ENCODE measurements at places on chromosomes 5 and 9.
A peak's percentile ranks its signal among the peaks of the same experiment; 100 is the strongest.

DNA sequence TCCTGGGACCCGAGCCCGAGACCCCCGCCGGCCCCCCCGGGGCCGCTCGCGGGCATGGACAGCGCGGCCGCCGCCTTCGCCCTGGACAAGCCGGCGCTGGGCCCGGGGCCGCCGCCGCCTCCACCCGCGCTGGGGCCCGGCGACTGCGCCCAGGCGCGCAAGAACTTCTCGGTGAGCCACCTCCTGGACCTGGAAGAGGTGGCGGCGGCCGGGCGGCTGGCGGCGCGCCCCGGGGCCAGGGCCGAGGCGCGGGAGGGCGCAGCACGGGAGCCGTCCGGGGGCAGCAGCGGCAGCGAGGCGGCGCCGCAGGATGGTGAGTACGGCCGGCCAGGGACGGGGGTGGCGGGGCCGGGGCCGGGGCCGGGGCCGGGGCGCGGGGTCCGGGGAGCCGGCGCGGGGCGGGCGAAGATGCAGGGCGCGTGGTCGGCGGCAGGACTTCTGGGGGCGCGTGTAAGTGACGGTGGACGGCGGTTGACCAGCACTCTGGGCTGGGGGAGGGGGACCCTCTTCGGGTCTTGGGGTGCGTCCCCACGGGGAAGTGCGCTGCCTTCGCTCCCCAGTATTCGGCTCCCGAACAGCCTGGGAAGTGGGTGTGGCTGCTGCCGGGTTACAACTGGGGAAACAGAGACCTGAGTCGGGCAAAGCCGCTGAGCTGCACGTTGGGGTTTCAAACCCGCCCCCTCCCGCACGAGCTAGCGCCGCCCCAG is 520 bp downstream of the PRRX2 start:
- DNase-seq: no peak

DNA sequence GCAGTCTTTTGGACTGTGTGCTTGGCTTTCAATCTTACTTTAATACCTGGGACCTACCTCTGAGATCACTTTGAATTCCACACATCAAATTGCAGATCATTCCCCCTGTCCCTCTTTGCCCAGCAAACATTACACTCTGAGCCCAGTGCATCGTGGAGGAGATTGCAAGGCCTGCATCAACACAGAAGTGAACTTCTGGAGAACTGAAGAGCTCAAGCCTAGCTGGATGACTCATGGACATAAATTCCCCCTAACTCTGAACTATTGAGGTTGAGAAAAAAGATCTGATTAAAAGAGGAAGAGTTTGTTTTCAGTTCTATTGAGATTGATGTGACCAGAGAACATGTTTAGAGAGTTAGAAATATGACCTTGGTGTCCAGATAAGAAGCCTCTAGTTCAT is 316.0 kb upstream of the DMAC1 start:
- DNase-seq: no peak

DNA sequence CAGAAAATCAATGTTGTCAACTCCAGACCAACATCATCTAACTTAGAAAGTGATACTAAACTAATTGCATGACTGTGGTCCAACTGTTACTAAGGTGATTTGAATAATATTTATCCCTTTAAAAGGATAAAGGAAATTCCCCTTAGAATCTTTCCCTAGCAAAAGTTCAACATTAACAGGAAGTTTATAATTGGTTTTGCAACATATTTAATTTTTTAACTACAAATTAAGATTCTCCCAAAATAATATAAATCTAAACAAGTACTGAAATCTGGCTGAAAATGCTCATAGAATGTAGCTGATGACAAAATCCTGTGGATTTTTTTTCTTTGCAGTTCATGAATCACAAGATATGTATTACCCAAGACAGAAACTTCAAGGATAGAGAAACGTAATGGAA is 151.4 kb downstream of the LPAR1 start:
- peak; percentile 29 for DNase-seq

DNA sequence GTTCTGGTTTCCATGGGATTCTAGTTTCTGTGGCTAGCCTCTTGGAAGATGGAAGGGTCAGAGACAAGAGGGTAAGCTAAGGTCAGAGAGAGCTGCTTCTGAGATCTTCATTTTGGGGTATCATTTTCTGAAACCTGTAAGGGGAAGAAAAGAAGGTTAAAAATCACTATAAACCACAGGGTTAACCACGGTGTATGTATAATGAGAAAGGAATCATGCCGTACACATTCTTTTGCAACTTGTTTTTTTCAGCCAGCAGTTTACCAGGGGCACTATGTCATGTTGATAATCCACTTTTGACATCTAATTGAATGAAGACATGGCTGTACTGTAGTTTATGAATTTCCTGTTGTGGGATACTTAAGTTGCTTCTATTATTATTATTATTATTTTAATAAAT is 164.4 kb downstream of the FOCAD start:
- no peak for DNase-seq

DNA sequence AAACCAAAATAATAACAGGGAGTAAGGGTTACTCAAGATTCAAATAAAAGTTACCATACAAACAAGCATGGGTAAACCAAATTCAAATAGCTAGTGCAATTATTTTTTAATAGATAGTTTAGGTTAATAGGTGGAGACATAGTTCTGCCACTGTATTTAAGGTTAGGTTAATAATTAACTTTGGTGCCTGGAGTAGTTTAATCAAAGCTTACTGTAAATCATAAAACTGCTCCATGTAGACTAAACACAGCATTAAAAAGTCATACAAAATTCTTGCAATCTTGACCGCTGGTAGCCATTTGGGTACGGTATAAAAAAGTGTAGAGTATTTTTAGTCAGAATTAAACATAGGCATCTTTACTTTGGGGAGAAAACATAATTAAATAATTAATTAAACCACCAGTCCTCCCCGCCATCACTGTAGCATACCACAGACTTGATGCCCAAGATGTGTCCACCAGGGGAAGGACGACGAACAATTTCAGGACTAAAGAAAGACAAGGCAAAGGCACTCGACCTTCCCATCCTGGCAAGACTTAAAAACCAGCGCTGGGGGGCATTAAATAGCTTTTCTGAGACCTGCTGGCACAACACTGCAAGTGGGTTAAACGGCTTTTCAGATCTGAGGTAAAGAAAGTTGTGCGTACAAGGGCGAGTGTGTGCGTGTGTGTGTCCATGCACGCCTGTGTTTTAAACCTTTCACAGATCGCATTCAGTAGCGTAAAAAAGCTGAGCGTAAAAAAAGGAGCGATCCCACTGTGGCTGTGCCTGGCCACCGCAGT is 2.9 kb downstream of the SEMA6A start:
- no peak for DNase-seq

DNA sequence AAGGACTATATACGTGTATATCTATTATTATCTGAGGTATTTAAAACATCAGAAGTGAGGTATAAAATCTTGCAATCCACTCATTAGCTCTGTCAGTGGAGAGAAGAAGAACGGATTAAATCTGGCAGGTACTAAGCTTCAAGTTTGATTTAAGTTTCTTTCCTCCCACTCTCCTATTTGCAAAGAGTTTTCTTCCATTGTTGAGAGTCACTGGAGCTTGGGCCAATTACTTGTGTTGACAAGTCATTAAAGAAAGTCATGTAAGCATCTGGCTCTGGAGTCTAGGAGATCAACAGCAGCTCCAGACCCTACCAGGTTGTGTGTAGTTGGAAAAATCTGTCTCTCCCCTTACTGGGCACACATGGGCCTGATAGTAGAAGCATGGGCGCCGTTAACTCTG is 476.8 kb upstream of the SMARCA2 start:
- DNase-seq: no peak

- DNase-seq: no peak
Observed at GRCh38 chr9:123377211-123377971, 21.4 kb downstream of the CRB2 start.

GRCh38 chr9:37034305-37034937 is 353 bp upstream of the PAX5 start:
- no peak for DNase-seq

GRCh38 chr5:149428032-149428431 is 48.9 kb upstream of the IL17B start:
- DNase-seq: no peak

DNA sequence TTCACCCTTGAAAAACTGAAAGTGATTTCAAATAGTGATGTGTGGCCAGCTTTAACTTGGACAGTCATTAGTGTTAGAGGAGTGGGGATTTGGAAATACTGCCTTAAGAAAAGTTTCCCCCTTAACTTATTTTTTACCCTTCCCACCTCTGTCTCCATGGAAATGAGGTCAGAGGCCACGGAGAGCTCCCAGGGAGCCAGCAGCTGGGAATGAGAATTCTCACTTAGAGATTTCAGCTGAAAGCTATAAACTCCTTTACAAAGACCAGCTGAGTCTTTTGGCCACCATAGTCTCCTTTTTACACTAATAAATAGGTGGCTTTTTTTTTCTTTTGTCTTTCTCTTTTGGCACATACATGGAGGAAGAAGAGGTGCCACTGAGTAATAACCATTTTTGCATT is 45.7 kb upstream of the PIK3R1 start:
- DNase-seq: no peak

DNA sequence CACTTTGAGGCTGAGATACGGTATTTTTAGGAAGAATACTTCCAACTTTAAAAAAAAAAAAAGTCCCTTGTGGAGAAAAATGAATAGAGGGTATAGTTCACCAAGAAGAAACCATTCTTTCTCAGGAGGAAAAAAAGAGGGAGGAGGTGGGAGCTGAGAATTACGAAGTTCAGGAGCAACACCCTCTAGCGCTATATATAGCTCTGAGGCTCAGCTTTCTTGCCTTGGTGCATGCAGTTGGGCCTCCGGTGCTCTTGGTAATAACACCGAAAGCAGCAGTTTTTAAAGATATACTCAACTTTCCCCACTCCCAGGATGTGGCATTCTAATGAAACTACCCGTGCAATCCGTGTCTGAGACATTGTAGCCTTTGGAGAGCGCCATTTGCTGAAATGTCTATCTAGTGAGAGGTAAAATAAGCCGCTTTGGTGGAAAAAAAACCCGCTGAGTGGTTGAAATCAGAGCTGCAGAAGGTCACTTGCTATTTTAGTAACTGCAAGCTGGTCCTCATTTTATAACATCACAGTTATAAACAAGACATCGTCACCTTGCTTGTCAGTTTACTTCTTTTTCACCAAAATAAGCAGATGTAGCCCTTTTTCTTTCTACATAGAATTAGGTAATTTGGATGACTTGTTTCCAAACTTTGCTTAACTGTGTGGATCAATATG is 156.4 kb downstream of the RORB start:
- no peak for DNase-seq

DNA sequence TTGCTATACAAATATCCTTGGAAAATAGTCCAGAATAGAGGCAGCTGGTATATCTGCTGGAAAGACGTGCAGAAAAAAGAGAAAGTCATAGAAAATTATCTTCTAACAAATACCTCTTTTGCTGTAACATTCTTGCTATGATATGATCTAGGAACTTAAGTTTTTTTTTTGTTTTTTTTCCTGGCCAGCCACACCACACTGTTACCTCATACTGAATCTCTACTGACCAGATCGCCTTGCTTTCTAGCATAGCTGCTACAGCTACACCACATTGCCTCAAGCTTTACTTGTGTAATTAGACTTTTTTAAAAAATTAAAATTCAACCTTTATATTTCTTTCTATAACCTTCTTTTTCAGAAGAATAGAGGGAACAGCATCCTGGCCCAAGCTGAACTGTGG is 142.2 kb upstream of the PRLR start:
- no peak for DNase-seq

- no peak for DNase-seq
Observed at GRCh38 chr9:115923903-115924668, 229.5 kb upstream of the PAPPA start.

- peak; percentile 77 for DNase-seq
Observed at GRCh38 chr9:123044586-123044985, 11.1 kb downstream of the GPR21 start.

- DNase-seq: no peak
Observed at GRCh38 chr5:91135475-91136248, 247.5 kb downstream of the ARRDC3 start.

DNA sequence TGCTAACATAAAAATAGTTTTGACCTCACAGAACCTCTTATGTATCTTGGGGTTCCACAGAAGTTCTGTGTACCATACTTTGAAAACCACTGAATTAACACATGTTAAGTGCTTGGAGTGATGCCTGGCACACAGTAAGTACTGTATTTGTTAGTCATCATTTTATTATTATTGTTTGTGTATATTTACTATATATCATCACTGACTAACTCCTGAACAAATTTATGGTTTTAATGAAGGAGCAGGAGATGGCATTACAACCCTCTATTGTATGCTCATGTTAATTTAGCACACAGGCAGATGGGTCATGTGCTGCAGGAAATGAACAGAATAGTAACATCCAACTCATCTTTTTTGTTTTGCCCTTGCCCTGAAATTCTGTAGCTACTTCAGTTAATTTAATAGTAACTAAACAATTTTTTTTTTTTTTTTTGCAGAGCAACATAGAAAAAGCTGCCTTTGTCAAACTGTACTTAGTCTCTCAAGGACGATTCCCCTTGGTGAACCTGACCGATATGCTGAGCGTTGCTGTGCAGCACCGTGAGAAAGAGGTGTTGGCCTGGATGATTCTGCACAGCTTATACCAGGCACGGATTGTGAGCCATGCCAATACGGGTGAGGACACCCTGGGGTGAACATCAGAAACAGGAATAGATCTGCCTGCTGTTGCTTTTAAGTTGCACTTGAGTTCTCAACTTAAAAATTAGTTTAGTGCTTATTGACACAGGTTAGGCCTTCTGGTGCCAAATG is 45.4 kb downstream of the HACD4 start:
- no peak for DNase-seq

DNA sequence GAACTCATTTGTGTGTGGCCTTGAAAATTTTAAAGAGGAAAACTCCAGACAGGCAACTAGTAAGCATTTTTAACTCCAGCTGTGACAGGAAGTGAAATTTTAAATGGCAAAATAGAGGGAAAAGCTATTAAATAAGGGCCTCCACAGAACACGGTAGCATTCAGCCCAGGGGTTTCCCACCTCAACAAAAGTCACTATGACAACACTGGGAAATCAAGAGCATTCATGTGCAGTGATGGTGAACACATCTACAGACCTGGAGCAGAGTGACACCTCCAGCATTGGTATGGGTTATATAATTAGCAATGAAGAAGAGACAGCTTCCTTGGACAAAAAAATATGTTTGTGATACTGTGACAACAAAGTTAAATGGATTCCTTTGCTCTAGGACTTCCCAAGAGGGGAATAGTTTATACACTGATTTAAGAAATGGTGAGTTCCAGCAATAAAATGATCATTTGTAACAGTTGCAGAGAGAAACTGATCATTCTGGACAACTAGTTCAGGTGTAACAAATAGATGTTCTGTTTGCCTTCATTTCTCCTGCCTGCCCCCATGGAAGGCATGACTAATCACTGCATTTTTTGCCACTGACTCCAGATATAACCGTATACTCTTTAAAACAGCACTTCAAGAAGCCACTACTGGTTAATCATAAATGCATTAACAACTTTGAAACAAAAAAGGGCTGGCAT is 93.3 kb upstream of the SLC44A1 start:
- no peak for DNase-seq

DNA sequence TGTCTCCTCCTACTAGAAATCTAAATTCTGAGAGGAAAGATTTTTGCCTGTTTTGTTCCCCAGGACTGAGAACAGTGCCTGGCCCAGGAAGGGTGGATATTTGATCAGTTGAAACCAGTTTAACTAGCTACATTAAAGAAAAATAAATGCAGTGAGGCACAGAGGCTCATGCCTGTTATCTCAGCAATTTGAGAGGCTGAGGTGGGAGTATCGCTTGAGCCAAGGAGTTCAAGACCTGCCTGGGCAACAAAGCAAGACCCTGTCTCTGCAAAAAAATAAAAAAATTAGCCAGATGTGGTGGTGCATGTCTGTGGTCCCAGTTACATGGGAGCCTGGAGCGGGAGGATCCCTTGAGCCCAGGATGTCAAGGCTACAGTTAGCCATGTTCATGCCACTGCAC is 104.8 kb upstream of the CPEB4 start:
- DNase-seq: no peak
